ENCODE measurements at places on chromosomes 12 and 14. TPM values are rescaled to one million over a fixed set of nuclear protein-coding genes. Genes with fewer than 3 reads are reported as not detected.

GRCh38 chr12:10140001-10140400, 10.0 kb upstream of the CLEC7A start:
- DNase-seq, result peak; percentile 64

GRCh38 chr12:121990692-121991603, 30.7 kb upstream of the BCL7A start:
- DNase-seq, result no peak

- DNase-seq, result no peak
Observed at GRCh38 chr12:81296556-81297305, 218.9 kb downstream of the ACSS3 start.

GRCh38 chr12:25811656-25812126, 146.8 kb upstream of the RASSF8 start:
- DNase-seq, result no peak

GRCh38 chr12:46209914-46210872, 58.6 kb downstream of the SLC38A1 start:
- DNase-seq, result no peak

DNA sequence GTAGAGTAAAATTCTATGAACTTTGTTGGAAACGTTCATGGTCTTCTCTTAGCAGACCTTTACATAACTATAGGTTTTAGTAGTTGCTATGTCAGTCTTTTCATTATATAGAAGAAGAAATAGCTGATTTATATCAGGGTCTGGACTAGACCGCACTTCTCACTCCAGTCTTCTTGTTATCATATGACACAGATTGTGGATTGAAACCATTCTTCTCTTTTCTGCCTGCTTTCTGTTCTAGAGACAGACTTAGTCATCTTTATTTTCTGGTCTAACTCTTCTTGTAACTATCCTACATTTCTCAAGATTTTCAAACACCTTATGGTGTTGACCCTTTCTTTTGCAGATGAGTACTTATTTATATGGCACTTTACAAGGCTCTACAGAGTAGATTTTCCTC, 55.7 kb downstream of the PCNX1 start:
- DNase-seq, result no peak

DNA sequence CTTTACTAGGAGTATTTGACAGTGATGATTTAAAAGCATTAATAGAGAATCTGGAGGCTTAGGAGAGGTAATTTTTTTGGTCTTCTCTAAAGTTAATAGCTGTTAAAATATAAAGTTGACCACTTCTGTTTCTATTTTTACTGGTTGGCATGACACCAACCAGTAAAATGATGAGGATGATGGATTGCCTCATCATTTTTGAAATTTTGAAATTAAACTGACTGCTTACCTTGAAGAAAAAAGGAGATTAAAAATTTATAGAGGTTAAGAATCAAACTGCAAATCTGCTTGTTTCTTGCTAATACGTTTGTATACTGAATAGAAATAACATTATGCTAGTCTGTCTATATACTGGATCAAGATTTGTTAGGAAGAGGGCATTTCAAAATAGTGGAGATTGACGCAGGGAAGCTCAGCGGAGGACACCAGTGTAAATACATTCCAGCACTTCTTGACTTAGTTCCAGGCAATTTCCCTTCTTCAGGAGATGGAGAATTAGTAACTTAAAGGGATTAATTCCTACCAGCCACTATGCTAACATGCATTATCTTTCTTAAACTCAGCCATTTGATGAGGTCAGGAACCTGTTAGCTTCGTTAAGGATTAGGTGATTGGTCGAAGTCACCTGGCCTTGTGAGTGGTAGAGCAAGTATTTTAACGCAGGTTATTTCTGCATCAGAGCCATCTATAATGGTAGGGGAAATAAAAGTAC, 3.6 kb downstream of the EID3 start:
- no peak for DNase-seq

DNA sequence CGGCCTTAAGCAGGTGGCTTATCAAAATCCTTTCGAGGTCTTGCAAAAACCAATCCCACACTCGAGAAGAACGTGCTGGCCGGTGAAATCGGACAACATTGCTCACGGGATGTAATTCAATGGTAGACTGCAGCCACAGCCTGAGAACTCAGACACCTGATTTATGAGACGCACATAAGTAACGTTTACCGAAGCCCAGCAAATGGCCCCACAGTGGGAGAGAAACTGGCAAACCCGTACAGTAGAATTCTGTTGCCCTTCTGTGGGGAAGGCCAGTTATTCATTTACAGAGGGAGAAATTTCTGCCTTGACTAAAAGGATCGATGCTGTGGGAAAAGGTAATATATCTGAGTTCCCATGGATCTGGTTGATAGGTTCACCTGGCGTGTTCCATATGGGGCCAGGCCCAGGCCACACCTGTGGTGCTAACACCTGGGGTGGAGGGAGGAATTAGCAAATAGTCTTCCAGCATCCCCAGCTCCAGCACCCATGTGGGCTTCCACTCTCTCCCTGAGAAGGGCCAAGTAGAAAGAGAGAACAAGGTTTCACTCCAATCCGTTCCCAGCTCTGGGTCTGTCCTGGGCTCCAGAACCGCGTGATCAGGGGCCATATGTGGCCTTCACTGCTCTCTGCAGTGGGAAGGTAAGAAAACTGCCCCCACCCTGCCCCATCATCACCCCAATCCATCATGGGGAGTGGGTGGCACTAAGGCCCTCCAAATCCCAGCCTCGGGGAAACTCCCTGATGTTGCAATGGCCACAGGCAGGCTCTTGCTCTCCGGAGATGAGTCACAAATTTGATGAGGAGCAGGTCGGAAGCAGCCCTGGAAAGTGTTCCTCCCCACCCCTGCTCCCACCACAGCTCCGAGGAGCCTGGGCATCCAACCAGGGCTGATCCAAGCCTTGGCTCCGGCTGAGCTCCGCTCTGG, 12.7 kb downstream of the BDKRB1 start:
- no peak for DNase-seq

DNA sequence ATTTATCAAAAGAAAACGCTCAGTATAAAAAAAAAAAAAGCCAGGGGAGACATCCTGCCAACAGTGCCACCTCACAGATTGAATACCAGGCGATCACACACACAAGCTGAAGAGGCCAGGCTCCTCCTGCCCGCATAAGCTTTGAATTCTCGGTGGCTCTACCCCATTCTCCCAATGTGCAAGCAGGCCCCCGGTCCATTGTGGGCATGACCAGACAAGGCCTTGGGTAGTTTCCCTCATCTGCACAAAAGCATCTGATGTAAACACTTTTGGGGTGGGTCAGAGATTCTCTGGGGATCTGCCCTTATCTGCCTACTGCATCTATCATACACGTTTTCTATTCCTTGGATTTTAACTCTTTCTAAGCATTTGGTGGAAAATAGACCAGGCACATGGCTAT, 16.2 kb downstream of the KLRF2 start:
- DNase-seq, result no peak

- no peak for DNase-seq
Observed at GRCh38 chr12:54388237-54389133, 4.0 kb upstream of the ZNF385A start.

The SYNDIG1L gene
- 0.40 TPM for total RNA-seq

The PSMD9 gene
- 46.4 TPM for total RNA-seq

The TESPA1 gene
- not detected for total RNA-seq

The FRMD6 gene
- 20.6 TPM for total RNA-seq

The TAS2R46 gene
- total RNA-seq, result 1.9 TPM
